ENCODE measurements at places on chromosomes 12 and 14.

GRCh38 chr12:109820816-109821381 lies 12.3 kb downstream of the TRPV4 start:
- DNase-seq: no peak

DNA sequence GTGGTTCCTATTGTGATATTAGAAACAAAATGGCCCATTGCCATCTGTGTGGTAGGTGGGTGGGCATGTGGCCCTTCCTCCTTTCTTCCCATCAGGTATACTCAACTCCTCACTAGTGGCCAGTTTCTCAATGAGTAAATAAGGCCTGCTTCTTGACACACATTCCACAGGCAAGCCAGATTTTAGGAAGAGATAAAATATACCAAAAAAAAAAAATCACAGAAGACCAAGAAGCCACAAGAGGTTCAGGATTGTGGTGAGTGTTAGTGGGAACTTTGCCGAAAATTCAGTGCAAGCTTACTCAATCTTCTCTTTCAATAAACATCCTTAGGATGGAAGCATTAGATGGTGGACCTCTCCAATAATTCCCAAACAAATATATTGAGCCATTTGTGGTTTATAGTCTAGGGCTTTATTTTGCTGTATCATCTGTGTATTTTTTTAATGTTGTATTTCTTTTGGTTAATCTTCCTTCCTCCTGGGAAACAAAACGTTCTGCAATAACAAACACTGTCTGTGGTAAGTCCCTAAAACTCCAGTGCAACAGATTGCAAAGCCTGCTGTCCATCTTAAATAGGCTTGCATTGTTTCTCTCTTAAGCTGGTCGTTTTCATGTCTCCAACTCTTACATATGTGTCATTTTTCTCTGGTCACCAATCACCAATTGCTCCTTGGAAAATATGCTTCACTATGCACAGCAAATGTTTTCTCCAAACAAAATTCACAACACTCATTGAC lies 289.9 kb upstream of the KITLG start:
- DNase-seq: no peak

- no peak for DNase-seq
These were observed 23.8 kb upstream of the CATSPERB start for GRCh38 chr14:91755570-91756295.

GRCh38 chr14:51335531-51335930 lies 95.5 kb downstream of the TMX1 start:
- no peak for DNase-seq

GRCh38 chr14:53539489-53540126 lies 386.5 kb upstream of the DDHD1 start:
- peak; percentile 71 for DNase-seq

GRCh38 chr14:103104654-103105452 lies 10.3 kb downstream of the EXOC3L4 start:
- peak; percentile 65 for DNase-seq

DNA sequence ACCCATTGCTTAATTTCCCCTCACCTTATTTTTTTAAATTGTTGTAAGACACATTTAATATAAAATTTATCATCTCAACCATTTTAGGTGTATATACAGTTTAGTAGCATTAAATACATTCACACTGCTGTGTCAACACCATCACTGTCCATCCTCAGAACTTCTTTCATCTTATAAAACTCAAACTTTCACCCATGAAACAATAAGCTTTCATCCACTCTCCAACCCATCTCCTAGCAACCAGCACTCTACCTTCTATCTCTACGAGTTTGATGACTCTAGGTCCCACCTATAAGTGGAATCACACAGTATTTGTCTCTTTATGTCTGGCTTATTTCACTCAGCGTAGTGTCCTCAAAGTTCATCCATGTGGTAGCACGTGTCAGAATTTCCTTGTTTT lies 75.5 kb downstream of the TBX3 start:
- no peak for DNase-seq

DNA sequence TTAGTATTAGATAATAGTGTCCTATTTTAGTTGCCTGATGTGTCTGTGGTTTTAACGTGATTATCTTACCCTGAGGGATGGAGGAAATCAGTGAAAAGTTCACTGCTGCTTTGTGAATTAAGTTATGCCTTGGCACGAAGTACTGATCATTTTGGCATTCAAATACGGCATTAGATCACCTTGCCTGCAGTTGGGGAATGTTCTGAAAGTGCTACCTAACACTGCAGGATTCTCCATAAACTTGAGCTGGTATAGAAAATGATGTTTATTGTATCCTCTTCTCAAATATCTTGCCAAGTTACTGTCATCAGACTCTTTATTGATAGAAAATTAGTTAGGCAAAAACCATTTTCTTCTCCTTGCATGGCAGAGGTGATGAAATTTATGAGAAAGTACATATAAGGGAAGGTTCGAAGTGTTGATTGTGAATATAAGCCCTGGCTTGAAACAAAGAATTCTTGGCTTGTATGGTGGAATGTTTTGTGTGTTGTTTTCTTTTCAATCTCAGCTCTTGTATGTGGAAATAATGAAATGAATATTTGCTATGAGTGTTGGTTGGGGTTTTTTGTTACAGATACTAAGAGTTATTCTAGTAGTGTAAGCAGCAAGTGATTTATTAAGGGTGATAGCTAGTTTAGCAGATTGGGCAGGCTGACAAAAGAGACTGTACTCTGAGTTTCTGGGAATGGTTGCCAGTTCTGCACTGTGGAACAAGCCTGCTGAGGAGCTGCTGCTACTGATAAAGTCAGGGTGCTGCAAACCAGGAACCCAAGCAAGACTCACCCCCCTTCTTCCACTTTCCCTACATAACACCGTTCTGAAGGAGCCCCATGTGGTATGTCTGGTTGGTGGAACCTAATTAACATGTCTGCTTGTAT lies 448.3 kb downstream of the PCNX1 start:
- peak; percentile 84 for DNase-seq

- peak; percentile 71 for DNase-seq
These were observed 41.7 kb downstream of the SUSD6 start for GRCh38 chr14:69652942-69653684.

- peak; percentile 4 for DNase-seq
These were observed 8.3 kb downstream of the EMG1 start for GRCh38 chr12:6979021-6979420.

DNA sequence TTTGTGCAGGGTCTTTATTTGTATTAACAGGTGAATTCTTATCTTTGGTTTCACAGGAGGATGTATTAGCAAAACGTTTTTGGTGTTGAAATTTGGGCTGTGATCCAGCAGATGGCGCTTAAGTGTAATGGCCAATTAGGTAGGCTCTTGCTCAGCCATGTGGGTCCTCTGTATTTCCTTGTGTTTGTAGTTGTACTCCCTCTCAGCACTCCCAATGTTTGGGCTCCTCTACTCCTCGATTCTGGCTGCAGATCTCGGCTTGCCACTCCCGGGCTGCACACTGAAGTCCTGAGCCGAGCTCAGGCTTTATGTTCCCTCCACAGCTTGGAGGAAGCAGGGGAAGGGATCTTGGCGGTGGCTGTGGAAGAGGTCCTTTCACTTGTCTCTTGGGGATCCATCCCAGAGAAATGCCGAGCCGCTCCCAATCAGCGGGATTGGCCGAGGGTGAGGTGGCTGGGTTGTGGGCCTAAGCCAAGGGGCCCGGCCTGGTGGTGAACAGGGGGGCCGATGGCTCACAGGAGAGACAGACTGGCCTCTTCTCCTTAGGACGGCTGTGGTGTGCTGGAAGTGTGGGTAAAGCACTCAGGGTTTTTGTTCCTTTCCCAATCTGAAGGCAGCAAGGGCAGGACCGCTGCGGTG lies 133.7 kb downstream of the AEBP2 start:
- peak; percentile 84 for DNase-seq

GRCh38 chr14:34423445-34423844 lies 38.6 kb downstream of the SPTSSA start:
- no peak for DNase-seq

DNA sequence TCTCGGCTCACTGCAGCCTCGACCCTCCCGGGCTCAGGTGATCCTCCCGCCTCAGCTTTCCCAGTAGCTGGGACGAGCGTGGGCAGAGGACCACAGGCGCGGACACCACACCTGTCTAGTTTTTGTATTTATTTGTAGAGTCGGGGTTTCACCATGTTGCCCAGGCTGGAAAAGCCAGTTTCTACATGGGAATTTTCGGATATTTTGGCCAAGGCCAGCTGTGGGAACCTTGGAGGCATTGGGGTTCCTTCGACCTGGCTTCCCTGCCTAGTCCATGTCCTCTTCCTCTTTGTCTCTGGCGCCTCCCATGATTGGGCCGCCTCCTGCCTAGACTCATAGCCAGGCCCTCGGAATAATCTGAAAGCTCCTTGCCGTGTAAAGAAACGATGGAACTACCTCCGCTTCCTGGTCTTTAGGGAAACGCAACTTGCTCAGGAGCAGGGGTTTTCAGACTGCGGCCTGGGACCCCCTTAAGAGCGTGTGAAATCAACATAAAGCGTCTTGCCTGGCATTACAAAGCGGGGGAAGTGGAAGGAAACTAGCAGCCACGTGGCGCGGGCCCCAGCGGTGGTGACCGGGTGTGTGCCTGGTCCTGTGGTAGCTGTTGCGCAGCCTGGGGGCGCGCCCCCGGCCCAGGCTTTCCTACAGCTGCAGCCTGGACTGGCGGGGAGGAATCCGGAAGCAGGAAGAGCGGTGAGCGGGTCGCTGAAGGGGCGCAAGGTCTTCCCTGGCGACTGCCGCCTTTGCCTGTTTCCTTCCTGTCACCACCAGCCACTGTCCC lies 1.4 kb upstream of the HSP90AA1 start:
- DNase-seq: peak; percentile 75

GRCh38 chr12:93449277-93449676 lies 7.5 kb upstream of the UBE2N start:
- DNase-seq: no peak

- DNase-seq: no peak
These were observed 328.0 kb upstream of the RGS6 start for GRCh38 chr14:71604231-71604630.

DNA sequence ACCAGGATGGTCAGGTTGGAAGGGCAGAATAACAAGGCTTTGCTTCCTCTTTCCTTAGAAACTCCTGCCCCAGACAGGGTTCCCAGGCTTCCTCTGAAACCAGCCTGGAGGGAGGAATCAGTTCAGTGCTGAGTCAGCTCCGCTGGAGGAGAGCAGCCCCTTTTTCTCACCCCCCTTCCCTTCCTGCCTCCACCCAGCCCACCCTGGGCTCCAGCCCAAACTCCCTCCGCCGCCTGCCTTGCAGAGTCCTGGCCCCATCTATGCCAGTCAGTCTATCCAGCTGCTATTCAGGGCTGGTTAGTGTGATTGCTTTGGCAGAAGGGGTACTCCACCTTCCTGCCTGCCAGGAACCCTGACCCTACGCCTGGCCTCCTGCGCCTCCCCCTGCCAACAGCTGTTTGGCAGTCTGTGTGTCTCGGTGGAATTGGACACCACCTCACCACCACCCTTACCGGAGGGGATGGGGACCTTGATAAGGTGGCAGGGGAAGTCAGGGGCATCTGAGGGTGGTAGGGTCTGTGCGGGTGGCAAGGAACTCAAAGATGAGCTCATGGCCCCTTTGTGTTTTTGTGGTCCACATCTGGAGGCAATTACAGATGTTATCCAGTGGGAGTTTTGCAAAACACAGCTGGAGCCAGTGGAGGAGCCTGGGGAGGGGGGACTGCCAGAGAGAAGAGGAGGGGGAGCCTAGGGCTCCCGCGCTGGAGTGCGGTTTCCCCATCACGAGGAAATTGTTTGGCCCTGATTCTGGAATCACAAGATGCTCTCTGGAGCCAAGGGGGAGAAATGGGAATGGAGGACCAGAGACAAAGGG lies 12.2 kb downstream of the MMP14 start:
- peak; percentile 42 for DNase-seq

GRCh38 chr14:22332686-22333421 lies 256.2 kb downstream of the DAD1 start:
- DNase-seq: no peak

- DNase-seq: peak; percentile 94
These were observed 413.2 kb downstream of the DPF3 start for GRCh38 chr14:72480464-72481243.

DNA sequence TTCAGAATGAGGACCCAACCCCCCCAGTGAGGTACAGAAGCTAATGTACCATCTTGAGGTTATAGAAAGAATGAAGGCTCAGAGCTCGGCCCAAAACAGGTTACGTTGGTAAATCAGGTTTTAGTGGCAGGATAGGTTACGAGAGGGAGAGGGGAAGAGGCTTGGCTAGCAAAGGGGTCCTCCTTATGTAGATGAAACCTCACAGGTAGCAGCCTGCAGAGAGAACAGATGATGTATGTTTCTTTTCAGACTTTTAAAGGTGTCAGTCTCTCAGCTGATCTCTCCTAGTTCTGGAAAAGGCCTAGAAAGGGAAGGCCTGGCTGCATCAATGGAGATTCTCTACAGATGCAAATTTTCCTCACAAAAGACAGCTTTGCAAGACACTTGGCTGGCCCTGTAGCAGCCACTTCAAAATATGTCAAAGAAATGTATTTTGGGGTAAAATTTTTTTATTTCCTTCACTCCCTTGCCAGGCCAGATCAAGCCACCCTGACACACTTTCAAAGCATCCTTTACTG lies 71.7 kb upstream of the CPSF6 start:
- no peak for DNase-seq

- peak; percentile 7 for DNase-seq
These were observed 56.5 kb downstream of the SLC38A1 start for GRCh38 chr12:46212108-46212982.

DNA sequence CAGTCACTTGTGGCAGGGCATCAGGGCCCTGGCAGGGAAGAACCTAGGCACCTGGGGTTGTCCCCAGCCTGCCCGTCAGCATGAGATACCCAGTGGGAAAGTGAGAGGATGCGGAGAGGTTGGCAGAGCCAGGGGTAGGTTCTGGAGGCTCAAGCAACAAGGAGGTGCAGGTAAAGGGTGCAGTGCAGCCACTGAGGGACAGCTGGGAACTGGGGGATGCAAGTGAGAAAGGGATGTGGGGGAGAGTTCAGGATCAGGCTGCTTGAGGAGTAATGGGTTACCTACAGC lies 18.7 kb downstream of the VASH1 start:
- DNase-seq: no peak

DNA sequence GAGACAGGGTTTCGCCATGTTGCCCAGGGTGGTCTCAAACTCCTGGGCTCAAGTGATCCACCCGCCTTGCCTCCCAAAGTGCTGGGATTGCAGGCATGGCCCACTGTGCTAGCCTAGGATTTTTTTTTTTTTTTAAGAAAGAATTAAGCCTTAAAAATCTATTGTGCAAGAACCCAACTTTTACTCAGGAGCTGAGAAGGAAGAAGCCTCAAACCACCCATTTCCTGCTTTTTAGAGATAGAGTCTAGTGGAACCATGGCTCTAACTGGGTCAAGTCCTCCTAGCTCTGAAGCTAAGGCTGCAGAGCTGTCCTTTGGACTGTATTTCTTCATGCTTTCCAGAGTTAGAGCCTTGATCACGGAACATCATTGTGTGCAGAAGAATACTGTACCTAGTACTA lies 1.3 kb upstream of the TSFM start:
- DNase-seq: peak; percentile 48

GRCh38 chr14:90388437-90388836 lies 8.4 kb upstream of the CALM1 start:
- peak; percentile 67 for DNase-seq

- DNase-seq: no peak
These were observed 272.4 kb upstream of the FBXO33 start for GRCh38 chr14:39704594-39704993.

DNA sequence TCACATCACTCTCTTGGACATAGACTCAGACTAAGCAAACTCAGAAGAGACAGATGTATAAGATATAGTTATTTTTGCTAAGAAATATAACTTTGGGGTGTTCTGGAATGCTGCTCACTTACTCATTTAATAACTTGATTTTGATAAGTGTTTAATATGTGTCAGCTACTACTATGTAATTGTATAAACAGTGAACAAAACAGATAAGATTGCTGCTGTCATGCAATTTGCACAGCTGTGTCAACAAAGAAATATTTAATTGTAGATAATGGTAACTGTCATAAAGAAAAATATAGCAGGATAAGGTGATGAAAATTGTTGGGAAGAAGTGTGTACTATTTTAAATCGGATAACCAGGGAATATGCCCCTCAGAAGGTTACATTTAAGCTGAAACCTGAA lies 84.1 kb upstream of the ZDHHC17 start:
- no peak for DNase-seq

All from hematopoietic multipotent progenitor cell treated with erythropoietin and hydrocortisone succinate and interleukin-3 and kit ligand, for 6 days (in vitro differentiated cells).